Urothelium cell line (cell line): ENCODE measurements at places on chromosomes 11 and 22.
A peak's percentile ranks its signal among the peaks of the same experiment; 100 is the strongest.

DNA sequence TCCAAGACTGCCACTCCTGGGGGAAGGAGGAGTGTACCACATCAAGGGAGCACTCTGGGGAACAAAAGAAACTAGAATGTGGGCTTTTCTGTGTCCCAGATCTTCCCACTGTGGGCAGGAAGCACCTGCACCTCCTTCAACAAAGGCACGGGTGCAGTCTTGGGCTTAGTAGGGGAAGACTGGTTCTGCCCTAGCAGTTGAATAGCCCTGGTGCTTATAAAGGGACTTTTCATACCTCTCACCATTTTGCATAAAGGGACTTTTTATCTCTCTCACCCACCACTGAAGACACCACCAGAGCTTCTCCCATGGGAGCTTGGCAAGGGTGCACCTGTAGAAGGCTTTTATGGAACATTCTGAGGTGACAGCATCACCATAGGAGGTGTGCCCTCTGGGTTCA is 65.8 kb upstream of the MS4A8 start:
- DNase-seq, result no peak

GRCh38 chr11:62034036-62034338 is 66.6 kb upstream of the FTH1 start:
- no peak for DNase-seq

DNA sequence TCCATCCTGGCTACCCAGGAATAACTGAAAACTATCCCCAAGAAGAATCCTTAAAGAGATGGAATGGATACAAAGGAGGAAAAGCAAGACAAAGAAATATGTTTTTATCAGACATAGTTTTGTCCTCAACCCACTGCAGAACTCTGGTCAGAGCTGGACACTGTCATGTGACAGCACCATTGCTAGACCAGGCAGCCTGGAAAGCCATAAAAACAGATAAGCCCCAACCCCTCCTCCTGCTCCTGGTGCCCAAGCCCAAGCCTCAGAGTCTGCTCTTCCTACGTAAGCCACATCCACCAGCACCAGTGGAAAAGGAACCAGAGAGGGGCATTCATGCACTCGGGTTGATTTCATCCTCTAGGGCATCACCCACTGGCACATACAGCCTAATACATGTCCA is 116.9 kb downstream of the TRIM29 start:
- DNase-seq, result no peak

DNA sequence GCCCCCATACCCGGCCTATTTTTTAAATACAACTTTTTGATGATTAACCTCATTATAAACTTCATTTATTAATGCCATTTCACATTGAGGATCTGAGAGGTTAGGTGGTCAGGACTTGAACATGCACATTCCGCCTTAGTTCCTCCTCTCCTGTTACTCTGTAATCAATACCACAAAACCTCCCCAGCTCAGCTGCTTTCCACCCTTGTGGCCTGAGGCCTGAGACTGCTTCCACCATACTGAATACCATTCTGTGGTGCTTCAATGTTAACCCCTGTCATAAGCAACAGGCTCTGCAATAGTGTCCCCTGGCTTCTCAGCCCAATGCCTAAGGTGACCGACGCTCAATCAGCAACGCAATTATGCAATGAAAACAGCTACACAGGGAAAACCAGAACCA is 405.4 kb downstream of the ETS1 start:
- no peak for DNase-seq

DNA sequence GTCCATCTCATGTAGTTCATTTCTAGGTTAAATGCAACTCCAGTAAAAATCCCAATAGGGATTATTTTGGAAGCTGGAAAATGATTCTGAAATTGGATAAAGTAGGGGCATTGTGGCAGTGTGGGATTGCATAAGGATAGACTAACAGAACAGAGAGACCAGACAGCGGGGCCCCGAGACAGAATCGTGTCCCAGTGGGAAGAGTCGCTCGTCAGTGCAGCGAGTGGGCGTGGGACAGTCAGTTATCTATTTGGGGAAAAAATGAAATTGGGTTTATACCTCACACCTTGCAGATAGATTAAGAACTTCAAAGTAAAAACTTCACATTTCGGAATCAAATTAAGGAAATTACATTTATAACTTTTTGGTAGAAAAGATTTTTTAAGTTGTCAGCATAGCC is 10.6 kb downstream of the SART1 start:
- DNase-seq, result no peak

GRCh38 chr11:106249617-106250239 is 172.3 kb downstream of the AASDHPPT start:
- no peak for DNase-seq

- DNase-seq, result no peak
Observed at GRCh38 chr11:104490182-104490581, 326.2 kb upstream of the PDGFD start.

- DNase-seq, result no peak
Observed at GRCh38 chr11:94876222-94876621, 97.1 kb downstream of the CWC15 start.

GRCh38 chr22:22704156-22704946 is 59.9 kb downstream of the GGTLC2 start:
- DNase-seq, result no peak

GRCh38 chr22:33983558-33983957 is 63.3 kb upstream of the LARGE1 start:
- no peak for DNase-seq

GRCh38 chr11:17384002-17384511 is 4.4 kb downstream of the KCNJ11 start:
- peak; percentile 69 for DNase-seq
